ENCODE measurements at places on chromosomes 1 and 21.

GRCh38 chr1:90850181-90850897 lies 133.2 kb upstream of the BARHL2 start:
- DNase-seq = peak; percentile 35
- H3K36me3 ChIP-seq = no peaks in the 10 kb centered on the region
- no peak overlapping the region for H3K27ac ChIP-seq
- H3K4me1 ChIP-seq = peaks cover 14% of the 10 kb centered on the region

GRCh38 chr1:62676611-62677356 lies 11.4 kb downstream of the DOCK7 start:
- DNase-seq = peak; percentile 60
- no peak overlapping the region for H3K27ac ChIP-seq
- no peaks in the 10 kb centered on the region for H3K27me3 ChIP-seq
- no peak overlapping the region for H3K4me3 ChIP-seq
- no peaks in the 10 kb centered on the region for H3K4me1 ChIP-seq

DNA sequence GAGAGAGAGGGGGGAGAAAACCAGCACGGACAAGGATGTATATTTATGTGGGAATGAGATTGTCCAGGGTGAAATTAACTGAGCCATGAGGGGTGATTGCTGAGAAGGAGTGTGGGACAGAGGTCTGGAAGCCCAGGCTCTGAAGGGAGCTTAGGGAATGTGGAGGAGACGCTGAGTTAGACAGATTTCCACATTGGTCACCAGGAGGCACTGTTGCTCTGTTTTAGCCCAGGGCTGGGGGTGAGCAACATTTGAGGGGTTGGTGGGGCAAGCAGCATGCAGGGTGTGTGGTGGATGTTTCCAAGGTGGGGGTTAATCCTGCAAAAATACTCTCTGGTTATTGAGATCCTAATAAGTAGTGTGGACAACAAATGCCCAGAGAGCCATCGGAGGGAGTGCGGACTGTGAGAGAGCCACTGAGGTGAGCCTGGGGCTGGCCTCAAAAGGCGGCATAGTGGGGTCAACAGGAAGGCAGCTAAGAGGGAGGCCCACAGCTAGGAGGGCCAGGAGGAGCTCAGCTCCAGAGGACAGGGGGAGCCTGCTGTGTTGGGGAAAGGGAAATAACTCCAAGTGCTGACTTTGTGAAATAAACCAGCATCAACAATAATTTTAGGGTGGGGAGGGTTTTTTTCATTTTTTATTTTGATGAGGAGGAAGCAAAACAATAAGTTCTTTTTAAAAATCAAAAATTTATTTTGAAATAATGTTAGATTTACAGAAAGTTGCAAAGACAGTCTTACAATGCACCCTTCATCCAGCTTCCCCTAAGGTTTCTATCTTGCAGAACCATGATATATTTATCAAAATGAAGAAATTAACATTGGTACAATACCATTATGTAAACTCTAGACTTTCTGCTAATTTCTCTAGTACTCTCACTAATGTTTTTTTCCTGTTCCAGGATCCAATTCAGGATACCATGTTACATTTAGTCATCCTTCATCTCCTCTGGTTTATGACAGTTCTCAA lies 82.8 kb upstream of the CD34 start:
- H3K4me3 ChIP-seq = no peak overlapping the region
- no peaks in the 10 kb centered on the region for H3K36me3 ChIP-seq
- no peaks in the 10 kb centered on the region for H3K27me3 ChIP-seq
- H3K27ac ChIP-seq = no peak overlapping the region
- DNase-seq = no peak

GRCh38 chr1:93776728-93777127 lies 95.1 kb upstream of the BCAR3 start:
- H3K27ac ChIP-seq = no peak overlapping the region
- no peaks in the 10 kb centered on the region for H3K27me3 ChIP-seq
- no peak for DNase-seq

GRCh38 chr1:29121936-29122681 lies 1.6 kb downstream of the TMEM200B start:
- H3K4me1 ChIP-seq = peaks cover 5% of the 10 kb centered on the region
- H3K27me3 ChIP-seq = peaks cover 8% of the 10 kb centered on the region
- H3K4me3 ChIP-seq = peak overlapping the region; percentile 80
- peak; percentile 53 for DNase-seq

- H3K27me3 ChIP-seq = no peaks in the 10 kb centered on the region
- H3K36me3 ChIP-seq = no peaks in the 10 kb centered on the region
- H3K27ac ChIP-seq = no peak overlapping the region
- no peak overlapping the region for H3K4me3 ChIP-seq
- H3K4me1 ChIP-seq = no peaks in the 10 kb centered on the region
Measured at GRCh38 chr21:35179990-35180540, 131.0 kb upstream of the RUNX1 start.

DNA sequence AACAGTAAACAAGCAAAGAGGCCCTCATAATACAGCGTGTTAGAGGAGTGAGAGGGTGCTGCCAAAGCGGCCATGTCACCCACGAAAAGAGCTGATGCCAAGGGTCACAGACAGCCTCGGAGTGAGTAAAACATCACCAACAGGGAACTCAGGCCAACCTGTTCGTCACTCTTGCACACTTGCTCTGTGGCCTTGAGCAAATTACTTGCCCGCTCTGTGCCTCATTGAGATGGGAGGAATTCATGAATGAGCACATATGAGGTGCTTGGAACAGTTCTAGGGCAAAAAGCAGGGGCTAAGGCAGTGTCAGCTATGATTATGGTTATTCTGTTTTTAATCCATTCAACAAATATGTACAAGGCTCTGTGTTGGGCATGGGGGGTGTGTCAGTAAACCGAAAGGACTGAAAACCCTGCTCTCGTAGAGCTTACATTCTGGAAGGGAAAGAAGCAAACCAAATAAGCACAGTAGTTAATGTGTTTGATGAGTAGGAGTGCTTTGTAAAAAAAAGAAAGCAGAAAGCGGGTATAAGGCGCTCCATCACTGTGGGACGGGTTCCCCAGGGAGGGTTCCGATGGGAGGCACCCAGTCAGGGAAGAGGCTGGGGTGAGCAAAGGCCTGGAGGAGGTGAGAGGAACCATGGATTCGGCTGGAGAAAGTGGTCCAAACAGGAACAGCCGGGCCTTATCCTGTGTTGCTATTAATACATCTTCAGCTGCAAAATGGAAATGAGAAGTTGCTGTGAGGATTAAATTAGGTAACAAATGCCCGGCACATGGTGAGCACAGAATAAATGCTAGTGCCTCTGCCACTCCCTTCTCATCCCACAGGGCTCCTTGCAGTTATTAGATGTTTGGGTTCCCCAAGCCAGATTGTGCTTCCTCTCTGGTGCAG lies 39.5 kb upstream of the RD3 start:
- no peaks in the 10 kb centered on the region for H3K27me3 ChIP-seq
- H3K4me3 ChIP-seq = no peak overlapping the region
- H3K36me3 ChIP-seq = no peaks in the 10 kb centered on the region
- no peaks in the 10 kb centered on the region for H3K4me1 ChIP-seq

DNA sequence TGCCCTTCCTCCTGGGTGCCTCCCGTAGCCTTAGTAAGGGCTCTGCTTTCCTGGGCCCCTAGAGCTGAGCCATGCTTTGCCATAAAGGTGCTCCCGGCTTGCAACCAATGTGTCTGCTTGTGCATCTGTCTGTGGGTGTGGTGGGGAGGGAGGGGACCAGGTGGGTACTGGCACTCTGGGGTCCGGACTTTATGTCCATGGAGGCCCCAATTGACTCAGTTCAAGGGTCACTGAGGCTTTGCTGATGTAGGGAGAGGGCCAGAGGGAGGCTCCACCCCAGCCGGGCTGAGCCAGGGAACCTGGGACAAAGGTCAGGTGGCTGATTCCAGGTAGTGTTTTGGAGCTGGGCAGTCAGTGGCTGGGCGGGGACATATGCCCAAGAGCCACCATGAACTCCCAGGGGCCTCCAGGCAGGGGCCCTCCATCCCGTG lies 15.0 kb downstream of the TNFRSF25 start:
- H3K27ac ChIP-seq = no peak overlapping the region
- no peak overlapping the region for H3K4me3 ChIP-seq
- no peaks in the 10 kb centered on the region for H3K36me3 ChIP-seq
- DNase-seq = no peak

DNA sequence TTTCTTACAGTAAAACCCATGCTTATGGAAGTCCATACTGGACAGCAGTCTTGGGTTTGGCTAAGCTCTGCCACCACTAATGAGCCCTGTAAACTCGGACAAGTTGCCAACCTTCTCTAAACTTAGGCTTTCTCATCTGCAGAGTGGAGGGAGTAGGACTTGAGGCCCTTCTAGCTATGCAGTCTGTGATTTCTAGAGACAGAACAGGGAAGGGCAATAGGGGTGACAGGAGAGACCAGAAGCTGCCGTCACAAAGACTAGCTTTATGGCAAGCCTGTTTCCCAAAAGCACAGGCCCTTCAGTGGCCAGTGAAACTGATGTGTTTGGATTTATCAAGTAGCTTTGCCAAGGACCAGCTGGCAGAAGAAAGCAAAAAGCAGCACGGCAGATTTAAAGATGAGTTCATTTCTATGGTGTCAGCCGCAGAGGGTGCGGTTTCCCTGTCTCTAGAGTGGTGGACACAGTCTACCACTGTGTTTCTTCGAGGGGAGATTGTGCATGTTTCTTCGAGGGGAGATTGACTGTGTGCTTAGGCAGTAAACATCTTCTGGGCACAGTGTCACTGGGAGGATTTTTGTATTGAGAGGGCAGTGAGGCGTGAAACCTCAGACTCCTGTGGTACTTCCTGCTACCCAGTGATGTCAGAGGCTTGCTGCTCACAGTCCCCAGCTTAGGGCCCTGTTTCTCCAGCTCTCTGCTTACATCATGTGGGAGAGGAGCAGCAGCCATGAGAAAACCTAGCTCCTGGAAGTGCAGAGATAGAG lies 119.0 kb downstream of the ROR1 start:
- H3K4me3 ChIP-seq = no peak overlapping the region
- no peak for DNase-seq
- H3K36me3 ChIP-seq = no peaks in the 10 kb centered on the region
- no peak overlapping the region for H3K27ac ChIP-seq

DNA sequence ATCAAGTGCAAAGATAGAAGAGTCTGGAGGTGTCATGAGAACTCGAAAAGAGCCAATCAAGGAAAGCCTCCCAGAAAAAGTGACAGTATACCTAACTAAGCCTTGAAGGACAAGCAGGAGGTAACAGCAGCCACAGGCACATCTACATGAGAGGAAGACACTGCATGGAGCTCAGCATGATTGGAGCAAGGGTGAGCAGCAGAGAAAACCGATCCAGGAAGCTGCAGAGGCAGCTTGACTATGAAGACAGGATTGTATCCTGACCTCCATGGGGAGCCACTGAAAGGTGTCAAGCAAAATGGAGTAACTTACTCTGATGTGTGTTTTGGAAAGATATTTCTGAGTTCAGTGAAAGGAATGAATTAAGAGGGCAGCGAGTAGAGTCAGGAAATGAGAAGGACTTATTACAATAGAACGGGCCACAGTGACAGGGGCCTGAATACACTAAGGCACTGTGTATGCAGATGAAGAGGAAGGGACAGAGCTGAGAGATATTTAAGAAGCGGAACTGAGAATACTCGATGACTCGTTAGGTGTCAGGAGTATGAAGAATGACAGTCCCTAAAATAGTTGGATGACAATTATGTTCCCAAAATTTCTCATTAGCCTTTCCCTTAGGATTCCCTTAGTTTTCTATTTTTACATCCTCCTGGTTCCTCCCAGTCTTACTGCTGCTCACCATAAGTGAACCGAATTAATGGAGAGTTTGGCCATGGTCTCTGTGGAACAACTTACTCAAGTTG lies 139.3 kb upstream of the NFIA start:
- H3K36me3 ChIP-seq = no peaks in the 10 kb centered on the region
- DNase-seq = no peak
- H3K27me3 ChIP-seq = no peaks in the 10 kb centered on the region
- peak overlapping the region; percentile 45 for H3K27ac ChIP-seq
- peaks cover 10% of the 10 kb centered on the region for H3K4me1 ChIP-seq
- no peak overlapping the region for H3K4me3 ChIP-seq

DNA sequence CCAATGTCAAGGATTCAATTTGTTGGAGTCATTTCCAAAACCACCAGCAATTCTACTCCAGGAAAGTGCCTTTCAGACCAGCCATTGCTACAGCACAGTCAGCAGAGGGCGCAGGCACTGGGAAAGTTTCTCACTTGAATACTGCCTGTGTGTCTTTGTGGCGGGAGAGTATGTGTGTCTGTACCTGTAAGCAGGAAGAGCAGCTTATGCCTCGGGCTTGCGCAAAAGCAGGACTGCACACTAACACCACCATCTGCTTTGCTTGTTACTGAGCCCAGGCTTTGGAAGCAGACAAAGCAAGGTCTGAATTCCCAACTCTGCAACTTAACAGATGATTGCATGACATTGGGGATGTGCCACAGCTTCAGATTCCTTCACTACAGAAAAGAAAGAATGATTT lies 7.0 kb upstream of the CTSE start:
- H3K36me3 ChIP-seq = no peaks in the 10 kb centered on the region
- no peaks in the 10 kb centered on the region for H3K27me3 ChIP-seq
- H3K27ac ChIP-seq = no peak overlapping the region
- no peak overlapping the region for H3K4me3 ChIP-seq
- DNase-seq = peak; percentile 87

All from trophoblast cell (in vitro differentiated cells and primary cell).